ENCODE measurements at places on chromosomes 3 and 15. TPM values are rescaled to one million over a fixed set of nuclear protein-coding genes. Genes with fewer than 3 reads are reported as not detected.

DNA sequence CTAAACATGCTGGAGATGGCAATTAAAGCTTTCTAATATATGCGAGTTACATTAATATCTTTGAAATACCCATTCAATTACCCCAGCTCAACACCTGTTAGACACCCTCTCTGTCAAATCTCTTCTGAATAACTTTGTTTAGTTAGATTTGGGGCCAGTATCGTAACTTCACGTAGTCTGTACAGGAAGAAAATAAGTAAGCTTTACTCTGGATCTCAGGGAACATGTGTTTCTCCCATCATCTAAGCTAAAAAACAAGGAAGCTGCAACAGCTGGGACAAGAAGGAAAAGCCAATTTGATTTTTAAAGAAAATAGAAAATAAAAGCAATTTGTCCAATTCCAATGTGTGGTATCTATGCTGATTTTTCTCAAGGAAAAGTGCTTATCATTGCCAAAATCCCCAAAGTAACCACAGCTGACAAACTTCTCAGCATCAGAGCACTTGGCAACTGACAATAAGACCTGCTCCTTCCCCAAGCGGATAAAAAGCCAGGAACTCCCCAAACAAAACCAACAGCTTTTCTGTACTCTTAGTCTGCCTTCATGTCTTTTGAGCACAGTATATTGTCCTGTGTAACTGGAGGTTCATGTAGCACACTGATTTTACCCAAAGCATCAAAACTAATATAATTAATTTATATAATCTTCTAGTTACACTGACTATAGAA is 279.1 kb downstream of the ZBTB20 start:
- no peak for DNase-seq

DNA sequence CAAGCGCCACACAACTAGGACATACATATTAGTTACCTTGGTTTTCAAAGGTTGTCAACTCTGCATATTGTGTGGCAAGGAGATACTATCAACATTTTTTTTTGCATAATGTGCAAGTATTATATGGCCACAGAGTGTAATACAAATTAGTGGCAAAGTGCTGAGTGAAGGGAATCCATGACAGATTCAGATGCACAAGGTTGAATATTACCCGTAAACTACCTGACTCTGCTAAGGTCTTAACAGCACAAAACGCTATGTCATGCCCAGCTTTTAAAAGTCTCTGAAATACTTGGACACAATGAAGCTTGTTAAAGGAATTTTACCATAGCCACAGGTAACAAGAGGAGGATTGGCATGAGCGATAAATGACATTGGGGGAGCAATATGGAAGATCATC is 79.0 kb downstream of the SATB1 start:
- no peak for DNase-seq

DNA sequence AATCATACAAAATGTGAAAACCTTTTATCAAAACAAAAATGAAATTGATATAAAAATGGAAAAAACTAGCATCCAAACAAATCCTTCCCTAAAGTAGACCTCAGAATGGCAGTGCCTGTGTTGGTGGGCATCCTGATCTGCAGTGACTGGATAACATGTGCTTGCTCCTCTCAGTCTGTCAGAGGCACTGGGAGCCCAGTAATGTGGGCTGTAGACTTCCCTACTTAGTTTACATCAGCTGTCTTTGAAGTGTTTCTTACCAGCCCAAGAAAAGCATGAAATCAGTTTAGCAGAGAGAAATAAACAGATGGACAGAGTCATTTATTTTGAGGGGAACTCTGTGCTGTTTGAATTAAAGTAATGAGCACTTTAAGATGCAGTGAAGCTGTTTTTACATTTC is 37.8 kb upstream of the RORA start:
- DNase-seq = no peak

DNA sequence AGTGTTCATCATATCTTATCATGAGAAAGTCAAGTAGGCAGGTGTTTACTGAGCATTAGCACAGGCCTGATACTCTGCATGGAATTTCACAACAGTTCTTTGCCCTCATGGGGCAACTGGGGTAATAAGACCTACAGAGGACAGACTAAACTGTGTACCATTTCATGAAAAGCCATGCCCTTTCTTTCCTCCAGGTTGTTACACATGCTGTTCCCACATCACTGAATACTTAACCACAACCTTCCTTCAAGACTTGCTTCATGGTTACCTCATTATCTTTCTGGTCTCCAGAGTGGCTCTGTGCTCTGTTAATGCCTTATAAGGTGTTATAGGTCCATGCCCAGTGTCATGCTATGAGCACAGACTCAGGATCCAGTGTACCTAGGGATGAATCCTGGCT is 28.2 kb upstream of the RSL24D1 start:
- no peak for DNase-seq

RTP3 gene
- not detected for total RNA-seq

GRCh38 chr3:195263193-195263924 is 7.6 kb downstream of the XXYLT1 start:
- DNase-seq = no peak

Measured in PC-3 (cell line).